ENCODE measurements at places on chromosomes 12 and 14.

- no peak for DNase-seq
Measured at GRCh38 chr12:26982866-26983265, 31.3 kb downstream of the TM7SF3 start.

DNA sequence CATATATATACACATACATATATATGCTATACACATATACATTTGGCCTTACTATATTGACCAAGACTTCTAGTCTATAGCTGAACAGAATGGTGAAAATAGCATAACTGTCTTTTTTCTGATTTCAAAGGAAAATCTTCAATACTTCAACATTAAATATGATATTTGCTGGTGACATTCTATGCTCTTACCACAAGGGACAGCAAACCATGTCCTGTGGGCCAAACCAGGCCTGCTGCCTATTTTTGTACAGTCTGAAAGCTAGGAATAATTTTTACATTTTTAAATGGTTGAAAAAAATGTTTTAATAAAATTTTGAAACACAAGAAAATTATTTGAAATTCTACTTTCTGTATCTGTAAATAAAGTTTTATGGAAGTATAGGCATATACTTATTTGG lies 63.6 kb downstream of the EML5 start:
- DNase-seq = no peak

- no peak for DNase-seq
Measured at GRCh38 chr12:92927436-92928281, 1.4 kb downstream of the EEA1 start.

DNA sequence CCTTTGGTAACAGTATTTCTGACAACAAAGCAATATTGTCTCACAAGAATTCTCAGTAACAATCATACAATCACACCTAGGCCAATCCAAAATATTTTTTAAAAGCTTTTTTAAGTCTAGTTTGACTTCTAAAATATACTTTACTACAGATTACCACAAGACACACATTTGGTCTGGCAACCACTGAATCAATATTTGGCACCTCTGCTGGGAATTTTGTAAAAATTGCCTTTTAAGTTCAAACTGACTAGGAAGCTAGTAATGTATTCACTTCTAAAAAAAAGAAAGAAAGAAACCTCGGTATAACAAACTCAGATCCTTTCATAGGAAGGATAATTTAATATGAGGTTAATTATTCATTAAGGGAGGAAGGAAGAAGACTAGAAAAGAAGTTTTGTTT lies 18.2 kb upstream of the ETV6 start:
- no peak for DNase-seq

- no peak for DNase-seq
Measured at GRCh38 chr14:104268295-104268694, 129.9 kb downstream of the KIF26A start.

DNA sequence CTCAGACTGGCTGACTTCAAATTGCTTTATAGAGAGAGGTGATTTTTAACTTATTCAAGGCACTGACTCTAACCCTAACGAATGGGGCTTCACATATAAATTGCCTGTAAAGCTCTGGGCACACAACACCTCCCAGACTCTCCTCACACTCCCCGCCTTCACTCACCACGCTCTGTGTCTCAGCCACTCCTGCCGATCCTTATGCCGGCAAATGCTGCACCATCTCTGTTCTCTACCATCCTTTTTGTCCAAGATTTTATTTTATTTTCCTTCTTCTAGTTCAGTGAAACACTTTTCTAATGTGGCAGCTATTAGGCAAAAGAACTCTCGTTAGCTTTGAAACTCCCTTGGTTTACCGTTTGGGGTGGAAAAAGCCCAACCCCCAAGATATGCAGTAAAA lies 446.1 kb upstream of the TMEM132C start:
- DNase-seq = no peak

GRCh38 chr12:6607751-6608591 lies 792 bp upstream of the CHD4 start:
- DNase-seq = no peak

DNA sequence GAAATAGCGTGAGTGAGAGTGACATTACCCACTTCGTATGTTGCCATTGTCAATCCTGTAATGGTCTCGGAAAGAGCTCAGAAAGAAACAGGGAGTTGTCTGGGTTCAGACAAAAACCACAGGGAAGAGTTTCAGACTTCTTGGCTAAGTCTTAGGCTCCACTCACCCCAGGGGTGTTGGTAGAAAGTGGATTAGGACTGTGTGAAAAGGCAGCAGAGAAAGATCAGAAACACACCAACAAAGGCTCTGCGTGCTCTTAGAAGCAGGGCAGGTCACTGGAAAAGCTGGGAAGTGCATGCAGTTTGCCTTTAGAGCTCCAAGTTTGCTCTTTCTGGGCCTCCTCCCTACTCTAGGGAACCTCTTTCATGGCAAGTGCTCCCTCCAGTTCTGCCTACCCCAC lies 106.1 kb upstream of the PLXNC1 start:
- no peak for DNase-seq

GRCh38 chr12:3463921-3464320 lies 27.1 kb upstream of the PRMT8 start:
- DNase-seq = no peak

GRCh38 chr12:95700316-95700785 lies 90.2 kb downstream of the NTN4 start:
- no peak for DNase-seq

DNA sequence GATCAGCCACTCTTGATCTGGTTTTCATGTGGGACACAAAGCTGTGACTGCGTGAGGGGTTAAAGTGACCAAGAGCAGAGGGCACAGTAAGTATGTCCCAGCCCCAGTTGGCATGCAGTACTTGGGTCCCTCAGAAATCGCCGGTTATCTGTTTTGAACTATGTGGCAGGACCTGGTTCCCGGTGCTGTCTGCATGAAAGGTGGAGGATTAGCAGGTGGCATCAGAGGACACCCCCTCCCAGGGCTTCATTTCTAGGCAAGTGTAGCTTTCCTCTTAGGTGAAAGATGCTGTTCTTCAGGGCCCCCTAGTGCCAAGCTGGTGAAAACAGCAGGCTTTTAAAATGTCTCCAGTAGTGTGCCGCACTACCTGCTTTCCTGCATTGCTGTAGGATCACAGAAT lies 57.1 kb downstream of the ATG14 start:
- peak; percentile 30 for DNase-seq

- DNase-seq = no peak
Measured at GRCh38 chr12:132886529-132887477, 602 bp downstream of the CHFR start.

DNA sequence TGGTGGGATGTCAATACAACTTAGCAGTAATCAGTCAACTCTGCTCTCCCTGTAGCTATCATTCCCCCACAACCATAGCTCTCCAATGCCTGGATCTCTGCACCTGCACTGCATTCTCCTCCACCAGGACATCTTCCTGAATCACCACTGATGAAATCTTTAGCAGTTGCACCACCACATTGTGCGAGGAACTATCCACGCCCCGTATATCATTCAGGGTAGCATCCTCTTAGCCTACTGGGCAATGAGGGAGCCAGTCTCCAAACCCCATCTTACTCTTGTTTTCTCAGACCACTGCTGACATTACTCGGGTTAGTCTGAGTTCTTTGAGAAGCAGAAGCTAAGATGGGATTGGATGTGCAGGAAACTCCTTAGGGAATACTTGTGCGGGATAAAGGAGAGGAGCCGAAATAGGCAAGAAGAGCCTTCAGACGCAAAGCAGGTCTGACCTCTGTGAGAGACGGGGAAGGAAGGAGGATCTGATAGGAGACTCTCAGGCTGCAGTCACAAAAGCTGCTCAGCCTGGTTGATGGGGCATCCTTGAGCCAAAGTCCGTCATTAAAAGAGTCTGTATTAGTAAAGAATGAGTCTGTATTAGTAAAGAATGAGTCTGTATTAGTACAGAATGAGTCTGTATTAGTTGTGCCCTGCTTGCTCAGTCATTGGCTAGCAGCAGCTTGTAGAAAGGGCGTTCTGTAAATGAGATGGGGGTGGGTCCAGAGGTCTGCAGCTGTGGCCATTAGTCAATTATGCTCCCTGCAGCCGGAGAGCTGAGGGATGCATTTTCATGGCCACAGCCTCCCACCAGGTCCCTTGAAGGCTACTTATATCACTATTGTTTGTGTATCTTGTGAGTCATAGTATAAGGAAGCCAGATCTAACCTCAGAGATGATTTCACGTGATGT lies 49.6 kb upstream of the RASSF3 start:
- DNase-seq = no peak

DNA sequence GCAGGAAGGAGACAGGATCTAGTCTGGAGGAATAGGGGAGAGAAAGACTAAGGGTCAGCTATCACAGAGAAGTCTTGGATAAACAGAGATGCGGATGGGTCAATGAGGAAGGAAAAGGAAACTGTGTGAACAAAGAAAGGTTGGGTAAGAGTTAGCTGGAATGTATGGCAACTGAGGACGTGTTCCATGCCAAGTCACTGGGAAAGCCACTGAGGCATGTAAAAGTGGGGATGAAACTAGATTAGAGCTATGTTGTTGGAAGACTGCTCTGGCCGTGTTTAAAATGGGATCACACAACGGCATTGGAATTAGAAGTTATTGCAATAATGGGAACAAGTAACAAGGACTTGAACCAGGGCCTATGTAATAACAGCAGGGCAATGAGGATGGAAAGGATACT lies 3.9 kb upstream of the NR2C1 start:
- no peak for DNase-seq

DNA sequence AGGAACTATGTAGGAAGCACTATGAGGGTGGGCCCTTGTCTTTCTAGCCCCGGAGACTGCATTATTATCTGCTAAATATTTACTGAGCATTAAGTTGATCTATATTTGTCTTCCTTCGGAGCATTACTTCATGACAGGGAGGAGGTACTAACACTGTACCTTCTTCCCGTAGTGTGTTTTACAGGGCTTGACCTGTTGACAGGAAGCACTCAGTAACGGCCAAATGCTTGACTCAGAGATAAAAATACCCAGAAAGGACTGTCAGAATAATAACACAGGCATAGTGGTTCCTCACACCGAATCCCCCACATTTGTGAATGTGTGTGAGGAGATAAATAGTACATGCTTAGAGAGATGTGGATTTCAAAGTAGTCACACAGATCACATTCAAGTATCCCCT lies 466.6 kb downstream of the EGLN3 start:
- DNase-seq = no peak

- peak; percentile 76 for DNase-seq
Measured at GRCh38 chr12:132560614-132561426, 49.6 kb downstream of the LRCOL1 start.

- DNase-seq = no peak
Measured at GRCh38 chr14:94774344-94775090, 4.6 kb upstream of the GSC start.

DNA sequence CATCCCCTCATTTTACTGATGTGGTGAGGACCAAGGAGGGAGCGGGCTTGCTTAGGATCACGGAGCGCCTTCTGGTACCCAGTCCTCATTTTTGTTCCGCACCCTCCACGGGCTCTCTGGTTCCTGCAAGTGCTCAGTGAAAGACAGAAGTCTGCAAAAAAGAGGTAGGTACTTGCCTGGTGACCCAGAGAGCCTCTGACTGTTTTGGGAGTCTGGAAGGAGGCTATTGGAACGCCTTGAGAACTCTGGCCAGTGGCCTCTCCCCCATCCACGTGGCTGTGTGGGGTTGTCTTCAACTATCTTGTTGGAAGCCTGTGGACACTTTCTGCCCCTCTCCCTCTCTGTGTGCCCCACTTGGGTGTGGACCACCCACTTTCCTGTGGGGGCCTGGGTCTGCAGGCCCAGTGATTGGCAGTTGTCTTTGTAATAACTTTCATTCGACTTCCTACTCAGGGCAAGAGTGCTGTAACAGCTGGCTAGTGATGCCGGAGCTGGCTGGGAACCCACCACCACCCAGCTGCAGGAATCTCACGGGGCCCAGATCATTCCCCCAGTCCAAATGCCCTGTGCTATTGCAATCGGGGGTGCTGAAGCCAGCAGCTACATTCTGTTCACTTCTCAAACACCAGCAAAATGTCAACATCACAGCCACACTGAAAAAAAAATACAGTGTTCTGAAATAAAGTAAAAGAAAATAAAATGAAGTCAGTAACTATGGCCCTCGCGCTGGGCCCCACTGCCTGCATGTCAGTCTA lies 122.8 kb downstream of the PRMT8 start:
- DNase-seq = no peak

DNA sequence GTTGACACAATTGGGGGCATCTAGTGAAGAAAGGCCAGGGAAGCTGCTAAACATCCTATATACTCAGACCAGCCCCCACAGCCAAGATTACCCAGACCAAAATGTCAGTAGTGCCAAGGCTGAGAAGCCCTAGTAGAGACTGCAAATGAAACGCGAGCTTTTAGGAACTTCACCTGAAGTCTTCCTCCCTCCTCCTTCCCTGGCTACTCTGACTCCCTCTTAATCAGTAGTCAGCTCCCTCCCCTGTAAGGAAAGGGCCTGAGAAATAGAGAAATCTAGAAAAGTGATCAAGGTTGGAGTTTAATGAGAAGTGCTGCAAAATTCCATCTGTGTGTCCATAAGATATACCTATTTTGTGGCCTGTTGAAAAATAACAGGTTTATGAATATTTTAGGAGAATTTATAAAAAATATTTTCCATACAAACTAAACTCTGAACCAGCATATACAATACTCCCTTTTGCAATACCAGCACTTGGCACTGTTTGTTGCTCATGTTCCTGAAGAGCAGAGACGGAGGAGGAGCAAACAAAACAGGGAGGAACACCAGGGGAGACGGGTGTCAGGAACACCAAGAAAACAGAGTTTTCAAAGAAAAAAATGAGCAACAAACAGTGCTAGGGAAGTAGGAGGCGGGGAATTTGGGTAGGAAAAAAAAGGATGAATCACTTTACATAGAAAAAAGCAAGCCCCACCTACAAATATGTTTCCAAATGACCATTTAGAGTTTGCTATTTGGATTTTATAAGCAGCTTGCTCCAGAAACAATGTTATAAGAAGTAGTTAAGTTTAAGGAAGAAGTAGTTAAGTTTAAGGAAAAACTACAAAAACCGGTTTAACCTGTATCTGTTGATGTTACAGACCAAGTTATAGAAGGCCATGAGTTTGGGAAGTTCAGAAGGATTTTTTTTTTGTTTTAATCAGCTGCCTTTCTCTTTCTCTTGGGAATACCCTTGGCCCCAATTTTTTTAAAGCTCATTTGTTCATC lies 282.1 kb upstream of the GRIP1 start:
- DNase-seq = no peak

DNA sequence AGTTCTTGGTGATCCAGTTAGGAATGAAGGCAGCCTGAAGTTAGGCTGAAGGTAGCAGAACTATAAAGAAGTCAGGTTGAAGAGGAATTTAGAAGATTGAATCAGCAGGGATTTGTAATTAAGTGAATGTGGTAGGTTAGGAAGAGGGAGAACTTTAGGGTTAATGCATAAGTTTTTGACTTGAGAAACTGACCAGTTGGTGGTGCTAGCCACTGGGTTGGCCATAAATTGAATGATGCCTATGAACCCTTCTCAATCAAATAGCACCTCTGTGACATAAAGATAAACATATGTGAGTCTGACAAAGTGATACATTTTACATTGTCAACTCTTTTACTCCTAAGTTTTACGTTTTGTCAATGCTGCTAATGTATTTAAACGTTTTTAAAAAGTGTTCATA lies 290.6 kb upstream of the NAV3 start:
- no peak for DNase-seq

DNA sequence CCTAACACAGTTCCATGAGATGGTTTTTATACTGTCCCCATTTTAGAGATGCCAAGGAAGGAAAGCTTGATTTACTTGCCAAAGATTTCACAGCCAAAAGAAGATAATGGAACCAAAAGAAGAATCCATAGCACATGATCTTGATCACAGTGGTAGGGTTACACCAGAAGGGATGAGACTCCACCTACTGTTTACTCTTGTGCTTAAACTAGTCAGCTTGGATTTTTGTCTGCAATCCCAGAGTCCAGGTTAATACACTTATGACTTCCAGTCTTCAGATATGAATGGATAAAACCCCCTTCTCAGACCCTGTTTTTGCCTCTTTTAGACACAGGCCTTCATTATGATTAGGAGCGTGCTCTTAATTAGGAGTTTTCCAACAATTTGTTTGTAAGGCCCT lies 454.2 kb downstream of the AEBP2 start:
- no peak for DNase-seq
